Ammon's horn (tissue), 1 donor: ENCODE measurements at places on chromosomes 4 and X.
A peak's percentile ranks its signal among the peaks of the same experiment; 100 is the strongest.

DNA sequence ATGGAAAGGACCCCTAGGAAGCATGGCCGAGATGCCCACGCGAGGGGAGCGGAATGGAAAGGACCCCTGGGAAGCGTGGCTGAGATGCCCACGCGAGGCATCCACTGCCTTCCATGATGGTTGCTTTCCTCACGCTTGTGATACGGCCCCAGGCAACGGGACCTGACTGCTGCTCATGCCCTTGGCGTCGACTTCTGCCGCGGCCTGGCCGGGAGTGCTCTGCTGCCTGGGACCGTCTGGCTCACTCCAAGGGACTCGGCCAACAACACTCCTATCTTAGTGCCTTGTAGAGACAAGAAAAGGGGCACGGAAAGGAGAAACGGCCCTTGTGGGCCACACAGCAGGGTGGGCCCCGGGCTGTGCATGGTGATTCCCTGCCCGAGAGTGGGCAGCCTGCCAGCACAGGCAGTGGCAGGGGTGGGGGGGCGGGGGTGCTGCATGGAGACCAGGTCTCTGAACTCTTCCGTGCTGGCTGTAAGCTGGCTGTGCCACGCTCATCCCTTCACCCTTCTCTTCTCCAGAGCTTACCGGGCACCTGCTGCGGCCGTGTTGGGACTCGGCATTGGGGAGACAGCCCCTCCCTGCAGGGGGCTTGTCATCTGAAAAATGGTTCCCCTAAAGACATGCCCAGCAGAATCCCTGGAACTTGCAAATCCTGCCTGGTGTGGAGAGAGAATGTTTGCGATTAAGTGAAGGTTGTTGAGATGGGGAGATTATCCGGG lies 38.6 kb upstream of the HMX1 start:
- DNase-seq, result no peak

DNA sequence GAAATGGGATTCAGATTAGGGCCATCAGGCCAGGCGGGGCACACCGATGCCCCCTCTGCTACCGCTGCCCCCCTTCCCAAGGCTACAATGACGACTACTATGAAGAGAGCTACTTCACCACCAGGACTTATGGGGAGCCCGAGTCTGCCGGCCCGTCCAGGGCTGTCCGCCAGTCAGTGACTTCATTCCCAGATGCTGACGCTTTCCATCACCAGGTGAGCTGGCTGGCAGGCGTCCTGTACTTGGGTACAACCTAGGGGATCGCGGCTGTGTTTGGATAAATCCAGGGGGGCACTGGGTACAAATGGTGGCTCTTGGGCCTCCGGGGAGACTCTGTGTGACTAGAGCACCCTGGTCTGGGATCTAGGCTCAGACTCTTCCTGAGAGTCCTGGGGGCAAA lies 1.1 kb downstream of the EMD start:
- no peak for DNase-seq

DNA sequence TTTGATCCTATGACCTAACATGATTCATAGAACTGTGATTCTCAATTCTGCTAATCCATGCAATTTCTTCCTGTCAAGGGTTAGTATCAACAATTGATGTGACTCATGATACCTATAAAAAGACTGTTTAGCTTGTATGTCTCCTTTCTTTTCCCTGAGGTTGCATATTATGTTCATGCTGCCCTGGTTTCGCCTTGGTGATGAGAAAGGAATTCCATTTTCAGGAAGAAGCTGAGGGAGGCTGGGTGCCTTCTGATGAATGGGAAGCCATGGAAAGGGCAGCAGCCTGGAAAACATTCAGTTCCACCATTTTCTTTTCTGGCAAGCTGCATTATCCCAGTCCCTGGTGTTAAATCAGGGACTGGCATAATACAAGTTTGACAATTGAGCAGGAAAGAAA lies 976.5 kb downstream of the RPA4 start:
- peak; percentile 18 for DNase-seq

GRCh38 chr4:23322732-23323131 lies 567.1 kb downstream of the PPARGC1A start:
- no peak for DNase-seq

- DNase-seq, result no peak
Observed at GRCh38 chr4:26185436-26185835, 135.4 kb upstream of the RBPJ start.

DNA sequence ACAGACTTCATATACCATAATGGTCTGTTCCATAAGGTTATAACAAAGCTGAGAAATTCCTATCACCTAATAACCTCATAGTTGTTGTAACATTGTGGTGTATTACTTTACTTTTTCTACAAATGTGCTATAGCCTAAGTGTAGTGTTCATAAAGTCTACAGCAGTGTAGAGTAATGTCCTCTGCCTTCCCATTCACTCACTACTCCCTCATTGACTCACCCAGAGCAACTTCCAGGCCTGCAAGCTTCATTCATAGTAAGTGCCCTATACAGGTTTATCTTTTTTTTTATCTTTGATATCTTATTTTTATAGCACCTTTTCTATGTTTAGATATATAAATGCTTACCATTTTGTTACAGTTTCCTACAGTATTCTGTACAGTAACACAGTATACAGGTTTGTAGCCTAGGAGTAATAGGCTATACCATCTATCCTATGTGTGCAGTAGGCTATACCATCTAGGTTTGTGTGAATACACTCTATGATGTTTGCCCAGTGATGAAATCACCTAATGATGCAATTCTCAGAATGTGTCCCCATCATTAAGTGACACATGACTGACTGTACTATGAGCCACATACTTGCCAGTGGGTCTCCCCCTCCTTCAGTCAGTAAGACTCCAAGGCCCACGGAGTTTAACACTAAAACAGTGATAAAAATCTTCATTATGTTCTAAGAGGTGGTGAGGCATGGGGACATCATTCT lies 299.9 kb downstream of the UNC5C start:
- no peak for DNase-seq

- DNase-seq, result no peak
Observed at GRCh38 chr4:7787067-7787466, 152.6 kb downstream of the AFAP1 start.

DNA sequence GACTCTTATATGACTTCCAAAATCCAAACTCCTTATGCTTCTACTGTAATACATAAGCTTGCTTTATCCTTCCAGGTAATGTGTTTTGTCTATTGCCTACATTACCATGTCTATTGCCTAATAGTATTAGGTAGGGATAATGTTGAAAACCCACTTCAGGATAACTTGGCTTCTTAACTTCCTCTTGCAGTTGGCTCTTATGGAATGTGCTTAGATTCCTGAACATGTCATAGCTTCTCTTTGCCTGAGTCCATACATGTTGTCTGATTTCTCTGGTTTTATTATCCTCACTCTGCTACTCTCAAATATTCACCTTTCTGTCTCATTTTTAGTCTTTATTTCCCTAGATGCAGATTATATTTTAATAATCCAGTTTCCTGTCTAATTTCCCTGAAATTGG lies 599.9 kb downstream of the IL15 start:
- DNase-seq, result no peak

GRCh38 chr4:104743215-104743653 lies 248.5 kb upstream of the CXXC4 start:
- DNase-seq, result no peak

DNA sequence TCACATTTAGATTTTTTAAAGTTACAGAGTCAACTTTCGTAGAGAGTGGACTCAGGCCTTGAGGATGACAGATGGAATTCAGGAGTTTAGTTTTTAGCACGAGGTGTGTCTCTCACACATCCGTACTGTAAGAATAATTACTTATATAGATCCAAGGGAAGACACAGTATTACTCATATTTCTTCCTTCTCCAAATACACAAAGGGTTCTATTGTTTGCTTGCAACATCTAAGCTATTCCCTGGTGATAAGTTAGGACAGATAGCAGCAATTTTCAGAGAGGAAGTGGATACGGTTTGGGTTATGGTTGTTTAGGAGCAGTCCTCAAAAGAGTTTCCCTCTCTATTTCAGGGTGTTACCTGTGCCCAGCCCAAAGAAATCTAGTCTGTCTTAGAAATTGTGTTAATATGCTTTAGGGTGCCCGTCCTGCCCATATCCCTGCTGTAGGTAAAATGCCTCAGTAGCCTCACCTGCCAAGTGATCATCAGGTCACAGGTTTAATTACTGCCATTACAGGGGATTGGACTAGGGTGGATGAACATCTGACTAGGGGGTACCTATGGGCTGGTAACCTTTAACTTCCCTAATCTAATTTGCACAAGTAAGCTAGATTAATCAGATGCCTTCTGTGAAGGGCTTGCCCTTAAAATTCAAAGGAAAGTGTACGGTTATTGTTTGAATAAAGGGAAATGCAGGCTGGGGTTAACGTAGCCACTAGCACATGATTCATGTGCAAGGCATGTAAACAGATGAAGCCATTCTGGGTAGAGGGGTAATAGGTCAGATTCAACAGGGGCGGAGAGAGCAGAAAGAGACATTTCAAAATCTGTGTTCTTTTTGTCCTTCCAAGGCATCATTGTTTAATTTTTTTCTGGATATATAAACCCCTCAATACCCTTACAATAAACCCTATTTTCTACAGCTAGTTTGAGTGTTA lies 8.7 kb upstream of the PPP3CA start:
- no peak for DNase-seq

- DNase-seq, result no peak
Observed at GRCh38 chr4:123158576-123158975, 236.2 kb upstream of the NUDT6 start.

DNA sequence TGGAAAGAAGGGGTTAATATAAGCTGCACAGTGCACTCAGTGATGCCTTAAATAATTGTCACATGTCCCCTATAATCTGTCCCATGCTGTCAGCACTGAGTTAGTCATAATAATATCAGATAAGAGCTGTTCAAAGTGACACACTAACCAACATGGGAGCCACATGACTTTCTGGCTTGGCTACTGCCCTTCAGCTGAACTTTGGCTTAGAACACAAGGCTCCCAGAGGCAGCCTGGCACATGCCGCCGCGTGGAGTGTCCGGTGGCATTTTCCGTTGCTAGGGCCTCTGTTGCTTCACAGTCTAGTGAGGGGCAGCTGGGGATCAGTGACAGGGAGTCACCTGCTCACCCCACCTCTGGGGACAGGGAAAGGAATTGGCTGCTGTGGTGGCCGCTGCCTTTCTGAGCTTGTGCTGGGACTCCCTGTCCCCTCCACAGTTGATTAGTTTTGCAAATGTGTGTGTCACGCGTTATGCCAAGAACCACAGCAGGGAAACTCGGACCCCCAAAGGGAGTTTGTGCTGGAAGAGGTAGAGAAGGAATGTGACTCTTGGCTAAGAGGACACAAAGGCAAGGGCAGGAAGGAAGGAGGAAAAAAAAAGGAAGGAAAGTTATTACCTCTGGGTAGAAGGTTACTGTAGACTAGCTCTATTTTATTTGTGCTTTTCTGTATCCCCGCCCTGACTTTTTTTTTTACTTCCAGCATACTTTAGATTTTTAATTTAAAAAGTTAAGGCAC lies 41.1 kb upstream of the PPARGC1A start:
- peak; percentile 64 for DNase-seq

GRCh38 chr4:165011403-165011802 lies 20.4 kb upstream of the TRIM60 start:
- no peak for DNase-seq

DNA sequence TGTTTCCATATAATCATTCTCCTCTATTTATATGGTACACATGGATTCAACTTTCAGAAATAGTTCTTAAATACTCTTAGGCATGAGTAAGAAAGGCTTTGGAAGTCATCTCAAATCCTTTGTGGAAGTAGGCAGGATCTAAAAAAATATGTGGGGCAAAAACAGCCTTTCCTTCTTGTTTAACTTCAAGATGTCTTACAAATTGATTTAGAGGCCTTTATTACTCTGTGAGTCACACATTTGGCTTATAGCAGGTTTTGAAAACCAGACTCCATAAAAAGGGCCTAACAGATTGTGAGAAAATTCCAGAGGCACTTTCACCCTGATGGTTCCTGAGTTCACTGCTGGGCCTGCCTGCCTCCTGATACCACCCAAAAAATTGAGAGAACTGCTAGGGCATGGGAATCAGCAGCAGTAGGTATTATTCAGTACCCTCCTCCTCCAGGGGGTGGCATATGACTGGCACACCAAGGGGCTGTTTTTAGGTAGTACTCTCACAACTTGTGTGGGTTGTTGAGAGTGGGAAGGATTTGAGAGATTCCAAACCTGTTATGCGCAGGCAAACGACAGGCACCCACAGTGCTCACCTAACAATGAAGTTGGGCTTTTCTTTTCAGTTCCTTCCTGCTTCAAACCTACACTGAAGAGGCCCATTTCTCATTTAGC lies 162.7 kb upstream of the MBNL3 start:
- DNase-seq, result peak; percentile 2

GRCh38 chrX:1248331-1249061 lies 20.1 kb upstream of the CSF2RA start:
- no peak for DNase-seq

DNA sequence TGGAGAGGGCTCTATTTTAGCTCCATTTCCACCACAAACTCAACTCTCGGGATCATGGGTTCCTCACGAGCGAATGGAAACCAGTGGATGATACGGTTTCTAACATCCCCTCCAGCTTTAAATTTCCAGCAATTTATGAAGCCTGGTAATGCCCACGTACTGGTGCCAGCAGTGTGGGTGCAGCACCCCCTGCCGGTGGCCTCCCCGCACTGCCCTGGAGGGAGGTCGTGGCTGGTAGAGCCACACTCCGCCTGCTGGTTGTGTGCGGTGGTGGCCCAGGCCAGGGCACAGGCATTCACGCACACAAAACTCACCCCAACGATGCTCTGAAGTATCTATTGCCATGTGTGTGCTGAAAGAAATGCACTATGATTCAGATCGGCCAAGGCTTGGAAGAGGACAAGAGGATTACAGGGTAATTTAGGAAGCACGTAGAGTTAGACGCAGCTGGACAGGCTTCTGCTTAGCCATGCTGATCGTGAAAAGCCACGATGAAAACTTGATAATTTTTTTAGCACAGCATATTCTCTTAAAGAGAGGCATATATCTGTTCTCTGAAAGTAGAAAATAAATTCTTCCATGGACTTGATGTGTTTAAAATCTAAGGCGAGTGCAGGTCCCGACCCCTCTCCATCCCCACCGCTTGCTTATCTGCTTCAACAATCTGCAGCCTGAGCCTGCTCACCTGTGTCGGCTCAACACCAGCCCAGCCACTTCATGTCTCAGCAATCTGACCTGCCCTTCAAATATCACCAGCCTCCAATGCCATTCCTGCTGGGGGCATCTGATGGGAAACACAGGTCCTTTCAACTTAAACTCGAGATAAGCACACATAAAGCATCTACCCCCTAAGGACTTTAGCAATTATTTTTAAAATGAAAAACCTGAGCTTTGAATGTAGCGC lies 59.1 kb downstream of the SCD5 start:
- DNase-seq, result peak; percentile 77

GRCh38 chrX:109720947-109721346 lies 12.1 kb downstream of the ACSL4 start:
- no peak for DNase-seq

DNA sequence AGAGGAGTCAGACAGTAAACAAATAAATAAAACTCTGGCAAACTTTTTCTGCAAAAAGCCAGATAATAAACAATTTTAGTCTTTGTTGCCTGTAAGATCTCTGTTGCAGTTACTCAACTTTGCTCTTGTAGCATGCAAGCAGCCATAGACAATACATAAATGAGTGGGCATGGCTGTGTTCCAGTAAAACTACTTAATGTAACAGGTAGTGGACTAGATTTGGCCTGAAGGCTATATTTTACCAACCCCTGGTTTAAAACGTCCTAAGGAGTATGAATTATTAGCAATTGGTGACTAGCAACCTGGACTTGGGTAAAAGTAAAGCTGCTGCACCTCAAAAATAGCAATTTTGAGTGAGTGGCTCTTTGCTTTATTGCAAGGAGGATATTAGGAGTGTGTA lies 30.9 kb downstream of the SLAIN2 start:
- no peak for DNase-seq
